ENCODE measurements at places on chromosomes 6 and 20.

- no peak for DNase-seq
These were observed 209.3 kb upstream of the CDH4 start for GRCh38 chr20:61042506-61043385.

- DNase-seq: no peak
These were observed 187.4 kb upstream of the RREB1 start for GRCh38 chr6:6920114-6920986.

DNA sequence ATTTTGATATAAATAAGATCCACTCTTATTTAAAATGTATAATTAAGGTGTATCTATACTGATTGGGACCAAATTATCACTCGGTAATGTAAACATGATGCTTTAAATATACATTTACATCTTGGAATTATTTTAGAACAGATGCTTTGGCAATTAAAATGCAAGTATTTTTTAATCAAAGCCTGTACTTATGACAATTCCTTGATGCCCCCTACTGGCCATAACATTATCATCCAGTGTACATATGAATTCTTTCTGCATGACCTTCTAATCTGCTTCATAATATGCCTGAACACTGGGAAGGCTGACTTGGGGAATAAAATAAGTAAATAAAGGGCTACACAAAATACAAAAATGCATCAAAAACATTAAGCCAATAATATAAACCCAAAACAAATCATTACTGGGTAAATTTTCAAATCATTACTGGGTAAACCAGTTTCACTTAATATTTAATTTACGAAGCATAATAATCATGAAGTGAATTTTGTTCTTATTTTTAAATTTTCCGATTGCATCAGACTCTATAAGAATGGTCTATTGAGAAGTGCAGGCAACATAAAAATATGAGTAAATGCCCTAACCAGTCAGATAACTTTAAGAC is 65.1 kb downstream of the CGA start:
- DNase-seq: no peak

GRCh38 chr20:35181731-35182130 is 9.9 kb downstream of the PROCR start:
- no peak for DNase-seq

DNA sequence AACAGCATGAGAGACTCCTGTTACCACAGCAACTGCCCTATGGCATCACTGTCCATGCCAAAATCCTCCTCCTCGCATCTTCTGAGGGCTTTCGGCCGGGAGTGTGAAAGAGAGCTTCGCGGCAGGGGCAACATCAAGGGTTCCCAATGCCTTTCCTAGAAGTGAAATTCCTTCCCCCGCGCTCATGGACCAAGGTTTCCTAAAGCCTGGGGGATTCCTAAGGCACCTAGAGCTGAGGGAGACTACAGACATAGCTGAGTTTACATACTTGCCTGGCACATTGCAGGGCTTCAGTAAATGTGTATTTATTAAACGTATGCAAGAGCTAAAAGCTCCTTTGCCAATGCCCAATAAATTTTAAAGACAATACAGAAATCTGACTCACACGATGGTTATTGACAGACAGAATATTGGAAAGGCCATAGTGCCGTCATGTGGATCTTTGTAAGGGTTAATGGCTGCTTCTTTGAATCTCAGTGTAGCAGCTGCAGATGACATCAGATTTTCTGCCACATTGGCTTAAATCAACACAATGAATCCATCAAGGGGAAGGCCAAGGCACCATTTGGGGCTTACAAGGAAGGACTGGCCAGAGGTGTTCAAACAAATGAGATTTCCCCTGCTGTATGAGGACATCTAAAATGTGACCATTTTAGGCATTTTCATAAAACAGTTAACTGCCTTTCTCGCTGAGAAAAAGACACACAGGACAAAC is 281.2 kb upstream of the JARID2 start:
- no peak for DNase-seq

DNA sequence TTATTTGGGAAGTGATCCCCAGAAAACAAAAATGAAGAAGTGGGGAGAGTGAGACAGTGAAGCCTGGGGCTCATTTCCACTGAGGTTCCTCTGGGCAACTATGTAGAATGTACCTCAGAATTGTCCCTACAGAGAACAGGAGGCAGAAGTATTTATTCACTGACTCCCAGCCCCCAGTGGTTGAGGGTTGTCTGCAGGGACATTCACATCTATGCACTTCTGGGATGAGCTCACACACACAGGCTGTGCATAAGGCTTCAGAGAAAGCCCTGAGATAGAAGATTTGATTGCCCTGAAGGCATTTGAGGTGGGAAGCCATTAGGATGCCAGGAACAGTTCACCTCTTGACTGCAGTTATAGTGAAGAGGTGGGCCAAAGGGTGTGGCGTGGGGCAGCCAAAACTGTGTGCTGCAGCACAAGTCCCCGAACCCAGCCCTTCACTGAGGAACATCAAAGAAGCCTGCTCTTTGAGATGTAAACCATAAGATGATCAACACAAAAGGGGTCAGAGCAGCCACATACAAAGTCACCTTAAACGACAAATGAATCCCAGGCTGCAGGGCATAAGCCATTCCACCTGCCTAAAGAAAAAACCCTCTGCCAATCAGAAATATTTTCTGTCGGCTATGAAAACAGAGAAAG is 853.8 kb upstream of the FLRT3 start:
- DNase-seq: no peak

- no peak for DNase-seq
These were observed 4.3 kb downstream of the PPP1R10 start for GRCh38 chr6:30612687-30613248.

- no peak for DNase-seq
These were observed 42.1 kb upstream of the BTN3A2 start for GRCh38 chr6:26322645-26323482.

GRCh38 chr20:24781418-24781980 is 167.6 kb upstream of the CST7 start:
- DNase-seq: no peak

DNA sequence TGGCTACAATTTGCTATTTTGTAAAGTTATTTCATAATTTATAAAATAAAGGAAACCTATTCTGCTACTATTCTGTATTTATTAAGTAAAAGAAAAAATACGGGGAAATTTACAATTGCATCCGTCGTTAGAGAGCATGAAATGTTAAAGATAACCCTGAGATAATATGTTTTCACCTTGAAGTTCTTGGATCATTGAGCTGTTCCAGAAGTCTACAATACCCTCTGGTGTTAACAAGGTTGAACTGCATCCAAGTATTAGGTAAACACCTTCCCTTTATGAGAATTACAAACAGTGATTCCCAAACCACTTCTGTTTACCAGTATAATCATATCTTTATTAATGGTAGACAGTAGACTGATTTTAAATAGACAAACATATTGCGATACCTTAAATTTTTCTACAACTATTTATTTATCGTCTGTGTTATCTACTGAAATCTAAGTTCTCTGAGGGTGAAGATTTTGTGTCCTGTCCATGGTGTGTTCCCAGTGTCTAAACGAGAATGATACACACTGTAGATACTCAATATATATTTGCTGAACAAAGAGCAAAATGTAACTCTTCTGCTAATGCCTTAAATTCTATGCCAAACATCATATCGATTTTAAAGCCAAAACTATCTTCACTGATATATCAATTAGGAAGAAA is 28.2 kb downstream of the TBC1D32 start:
- no peak for DNase-seq

GRCh38 chr6:82781620-82782204 is 283.9 kb downstream of the UBE3D start:
- no peak for DNase-seq

GRCh38 chr20:44026647-44027342 is 112.1 kb downstream of the TOX2 start:
- no peak for DNase-seq

DNA sequence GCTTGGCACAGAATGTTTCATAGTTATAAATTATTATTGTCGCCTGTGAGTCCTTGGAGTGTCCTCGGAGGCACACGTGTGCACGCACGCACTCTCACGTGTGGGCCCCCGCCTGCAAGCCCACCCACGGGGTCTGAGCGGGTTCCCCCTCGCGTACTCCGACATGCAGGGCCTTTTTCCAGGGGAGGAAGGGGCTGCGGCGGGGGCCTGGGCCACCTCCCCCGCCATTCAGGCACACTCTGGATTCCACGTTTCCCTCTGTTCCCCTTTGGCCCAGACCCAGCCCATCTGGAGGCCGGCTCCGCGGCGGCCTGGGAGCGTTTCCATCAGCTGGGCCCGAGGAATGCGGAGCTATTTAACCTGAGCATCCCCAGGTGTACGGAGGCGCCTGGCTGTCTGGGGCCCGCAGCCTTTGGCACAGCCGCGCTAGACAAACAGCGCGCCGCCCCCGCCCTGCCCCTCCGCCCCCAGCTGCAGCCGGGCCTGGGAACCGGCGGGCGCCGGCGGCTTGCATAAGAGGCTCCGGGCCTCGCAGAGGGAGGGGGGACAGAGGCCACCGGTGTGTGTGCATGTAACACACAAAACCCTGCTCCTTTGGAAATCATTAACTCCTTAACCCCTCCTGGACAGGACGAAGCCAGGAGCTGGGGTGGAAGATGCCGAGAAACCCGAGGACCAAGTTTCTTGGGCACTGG is 3.3 kb downstream of the ID1 start:
- no peak for DNase-seq

DNA sequence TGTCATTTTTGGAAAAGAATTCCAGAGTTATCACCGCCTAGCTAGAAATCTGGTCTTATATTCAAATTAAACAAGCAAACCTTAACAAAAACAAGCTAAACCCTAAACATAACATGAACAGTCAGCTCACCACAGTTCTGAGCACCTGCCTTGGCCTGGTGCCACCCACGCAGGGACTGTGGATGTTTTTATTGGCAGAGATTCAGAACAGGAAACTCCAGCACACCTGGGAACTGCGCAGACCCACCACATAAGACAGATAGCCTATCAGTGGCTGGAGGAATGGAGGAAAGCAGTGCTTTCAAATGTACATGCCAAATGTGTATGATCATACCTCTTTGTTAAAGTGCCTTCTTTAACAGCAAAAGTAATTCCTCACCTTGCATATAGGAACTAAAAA is 8.9 kb downstream of the SLC16A10 start:
- no peak for DNase-seq

DNA sequence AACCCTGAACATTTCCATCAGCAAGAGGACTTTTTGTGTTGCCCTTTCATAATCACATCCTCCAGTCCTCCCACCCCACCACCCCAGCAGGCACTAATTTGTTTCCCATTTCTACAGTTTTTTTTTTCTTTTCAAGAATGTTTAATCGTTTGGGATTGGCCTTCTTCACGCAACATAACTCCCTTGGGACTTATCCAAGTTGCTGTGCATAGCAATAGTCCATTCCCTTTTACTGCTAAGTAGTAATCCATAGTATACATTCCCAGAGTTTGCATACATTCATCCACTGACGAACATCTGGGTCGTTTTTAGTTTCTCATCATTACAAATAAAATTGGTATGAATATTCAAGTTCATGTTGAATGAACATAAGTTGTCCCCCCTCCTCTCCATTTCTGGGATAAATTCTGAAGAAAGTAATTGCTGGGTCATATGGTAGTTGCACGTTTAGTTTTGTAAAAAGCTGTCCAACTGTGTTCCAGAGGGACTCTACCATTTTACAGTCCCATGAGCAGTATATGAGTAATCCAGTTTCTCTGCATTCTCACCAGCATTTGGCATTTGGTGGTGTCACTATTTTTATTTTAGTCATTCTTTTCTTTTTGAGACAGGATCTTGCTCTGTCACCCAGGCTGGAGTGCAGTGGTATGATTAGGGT is 90.8 kb downstream of the DOK5 start:
- DNase-seq: no peak

DNA sequence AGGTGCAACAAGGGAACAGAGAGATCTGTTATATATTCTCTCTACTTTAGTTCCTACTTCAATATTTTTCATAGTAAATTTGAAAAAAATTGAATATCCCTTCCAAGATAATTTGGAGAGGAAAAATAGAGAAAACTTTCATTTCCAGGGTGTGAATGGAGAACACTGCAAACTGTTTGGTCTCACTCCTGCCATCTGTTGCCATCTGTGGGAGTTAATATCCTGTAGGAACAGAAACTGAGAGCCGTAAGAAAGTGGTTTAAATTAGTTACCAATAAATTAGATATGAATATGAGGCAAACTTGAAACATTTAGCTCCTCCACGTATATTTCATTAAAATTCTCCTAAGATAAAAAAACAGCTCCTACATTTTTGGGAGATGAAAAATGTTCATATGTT is 4.2 kb downstream of the ZNF337 start:
- DNase-seq: no peak

- DNase-seq: no peak
These were observed 33.3 kb upstream of the QKI start for GRCh38 chr6:163381118-163381756.

DNA sequence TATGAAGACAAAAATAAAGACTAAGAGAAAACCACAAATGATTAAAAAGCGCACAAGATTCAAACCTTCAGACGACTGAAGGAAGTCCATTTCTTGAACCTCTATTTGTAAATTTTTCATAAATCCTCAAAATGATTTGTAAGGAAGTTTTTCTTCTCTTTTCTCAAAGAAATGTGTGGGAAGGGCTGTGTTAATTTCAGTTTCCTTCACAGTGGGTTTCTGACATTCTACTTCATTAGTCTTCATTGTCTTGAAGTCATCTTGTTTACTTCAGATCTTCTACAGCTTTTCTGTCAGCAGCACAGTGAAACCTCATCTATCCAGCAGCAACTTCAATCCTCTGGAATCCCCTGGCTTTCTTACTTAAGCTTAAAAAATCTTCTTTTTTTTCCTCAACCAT is 87.6 kb upstream of the MYLIP start:
- DNase-seq: no peak

- no peak for DNase-seq
These were observed 65.2 kb downstream of the GCNT2 start for GRCh38 chr6:10586302-10586701.

GRCh38 chr6:155630085-155630484 is 174.4 kb upstream of the NOX3 start:
- no peak for DNase-seq

DNA sequence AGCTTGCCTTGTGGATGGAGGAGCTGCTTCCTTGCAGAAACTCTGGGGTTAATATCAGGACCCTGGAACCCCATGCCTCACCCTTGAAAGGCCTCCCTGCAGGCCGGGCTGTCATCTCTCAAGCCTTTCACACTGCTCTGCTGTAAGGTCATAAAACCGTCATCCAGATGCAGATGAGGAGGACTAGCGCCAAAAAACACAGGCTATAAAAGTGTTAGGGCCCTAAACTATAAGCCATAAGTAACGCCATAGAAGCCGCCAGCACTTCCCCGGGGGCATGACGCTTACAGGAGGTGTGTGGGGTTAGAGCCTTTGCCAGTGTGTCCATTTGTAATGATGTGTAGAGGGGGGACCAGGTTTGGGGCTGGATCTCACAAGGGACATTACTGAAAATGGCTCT is 47.6 kb downstream of the CDH4 start:
- DNase-seq: no peak

Measured in activated T-helper 1 cell treated with anti-CD3 and anti-CD28 coated beads, Interleukin-2, amount 50 U/mL, for 16 hours (primary cell).